ENCODE measurements at places on chromosomes 1 and 21.

- no peak for DNase-seq
Measured at GRCh38 chr1:55246896-55247295, 31.7 kb upstream of the USP24 start.

- DNase-seq: no peak
Measured at GRCh38 chr1:200976634-200977033, 46.9 kb downstream of the KIF21B start.

DNA sequence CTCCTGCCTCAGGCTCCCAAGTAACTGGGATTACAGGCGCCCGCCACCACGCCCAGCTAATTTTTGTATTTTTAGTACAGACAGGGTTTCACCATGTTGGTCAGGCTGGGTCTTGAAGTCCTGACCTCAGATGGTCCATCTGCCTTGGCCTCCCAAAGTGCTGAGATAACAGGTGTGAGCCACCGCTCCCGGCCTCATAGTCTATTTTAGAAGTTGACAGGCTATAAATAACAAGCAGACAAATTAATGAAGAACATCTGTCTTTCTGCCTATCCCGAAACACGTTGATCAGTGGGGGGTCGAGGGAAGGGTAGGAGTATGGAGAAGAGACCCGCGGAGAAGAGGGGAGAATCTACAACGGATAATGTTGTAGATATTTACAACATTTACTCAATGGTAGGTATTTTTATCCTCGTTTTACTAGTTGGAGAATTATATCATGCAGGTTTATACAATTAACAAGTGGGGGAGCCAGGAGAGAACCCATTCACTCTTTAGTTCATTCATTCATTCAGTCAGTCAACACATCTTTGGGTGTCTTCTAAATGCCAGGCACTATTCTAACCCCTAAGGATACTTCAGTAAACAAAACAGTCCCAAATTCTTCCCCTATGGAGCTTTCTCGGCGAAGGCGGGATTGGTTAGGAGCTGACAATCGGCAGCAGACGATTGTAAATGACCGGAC is 497 bp upstream of the IFNAR2 start:
- DNase-seq: no peak

GRCh38 chr1:24222008-24222605 is 35.0 kb upstream of the IFNLR1 start:
- no peak for DNase-seq

GRCh38 chr1:216499581-216500272 is 76.5 kb upstream of the USH2A start:
- no peak for DNase-seq

DNA sequence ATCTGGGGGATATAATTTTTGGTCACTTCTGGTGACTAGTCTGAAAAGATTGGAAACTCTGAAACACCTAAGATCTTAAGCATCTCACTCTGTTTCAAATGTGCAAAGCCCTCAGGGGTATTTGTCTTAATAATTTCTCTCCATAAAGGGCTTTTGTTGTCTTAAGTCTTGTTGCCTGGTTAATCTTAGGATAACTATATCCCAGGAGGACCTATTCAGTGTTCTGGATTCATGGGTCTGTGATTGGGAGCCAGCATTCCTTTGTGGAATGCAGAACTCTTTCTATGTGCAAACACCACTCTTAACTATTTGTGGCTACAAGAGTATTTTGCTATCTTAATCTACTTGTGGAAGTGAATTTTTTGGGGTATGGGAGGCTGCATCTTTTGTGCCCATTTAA is 1573.0 kb upstream of the PRMT6 start:
- no peak for DNase-seq
